Fibroblast of skin of left quadriceps (primary cell): ENCODE measurements at places on chromosomes 7 and 10.

GRCh38 chr10:7579681-7580080 lies 87.1 kb downstream of the ITIH5 start:
- DNase-seq, result no peak

- no peak for DNase-seq
Measured at GRCh38 chr7:130982160-130982638, 248.2 kb upstream of the KLF14 start.

- DNase-seq, result no peak
Measured at GRCh38 chr7:148230296-148230695, 360.3 kb upstream of the C7orf33 start.

DNA sequence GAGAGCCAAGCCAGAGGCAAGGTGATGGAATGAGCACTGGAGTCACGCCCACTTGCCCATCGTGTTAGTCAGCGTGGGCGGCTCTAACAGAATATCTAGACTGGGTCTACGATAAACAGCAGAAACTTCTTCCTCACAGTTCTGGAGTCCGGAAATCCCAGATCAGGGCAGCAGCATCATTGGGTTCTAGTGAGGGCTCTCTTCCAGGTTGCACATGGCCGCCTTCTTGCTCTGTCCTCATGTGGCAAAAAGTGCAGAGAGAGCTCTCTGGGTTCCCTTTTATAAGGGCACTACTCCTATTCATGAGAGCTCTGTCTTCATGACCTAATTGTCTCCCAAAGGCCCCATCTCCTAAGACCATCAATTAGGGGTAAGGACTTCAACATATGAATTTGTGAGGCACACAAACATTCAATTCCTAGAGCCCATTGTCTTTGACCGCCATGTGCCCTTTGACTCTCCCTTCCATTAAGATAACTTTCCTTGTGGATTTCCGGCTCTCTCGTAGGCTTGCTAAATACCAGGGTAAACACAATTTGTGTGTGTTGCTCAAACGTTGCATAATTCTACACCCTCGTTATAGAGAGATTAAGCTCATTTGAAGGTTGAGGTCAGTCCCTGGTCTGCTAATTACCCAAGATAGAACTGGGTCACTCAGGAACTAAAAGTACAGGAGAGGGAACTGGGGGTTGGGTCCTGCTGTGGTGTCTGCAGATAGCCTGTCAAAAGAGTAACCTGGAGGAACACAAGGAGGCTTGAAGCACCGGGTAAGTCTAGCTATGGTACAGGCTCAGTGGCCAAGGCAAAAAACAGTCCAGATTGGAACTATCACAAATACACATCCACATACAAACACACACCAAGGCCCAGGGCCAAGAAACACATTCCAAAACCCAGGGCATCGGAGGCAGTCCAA lies 28.7 kb upstream of the USP6NL start:
- DNase-seq, result no peak

GRCh38 chr7:92359801-92360200 lies 87.5 kb upstream of the GATAD1 start:
- DNase-seq, result peak; percentile 40

GRCh38 chr7:10121631-10122030 lies 852.0 kb upstream of the PHF14 start:
- no peak for DNase-seq

- DNase-seq, result no peak
Measured at GRCh38 chr10:58030208-58030607, 237.5 kb downstream of the IPMK start.

- DNase-seq, result no peak
Measured at GRCh38 chr10:1567742-1568495, 169.4 kb downstream of the ADARB2 start.

GRCh38 chr10:125093974-125094705 lies 66.2 kb downstream of the CTBP2 start:
- no peak for DNase-seq

DNA sequence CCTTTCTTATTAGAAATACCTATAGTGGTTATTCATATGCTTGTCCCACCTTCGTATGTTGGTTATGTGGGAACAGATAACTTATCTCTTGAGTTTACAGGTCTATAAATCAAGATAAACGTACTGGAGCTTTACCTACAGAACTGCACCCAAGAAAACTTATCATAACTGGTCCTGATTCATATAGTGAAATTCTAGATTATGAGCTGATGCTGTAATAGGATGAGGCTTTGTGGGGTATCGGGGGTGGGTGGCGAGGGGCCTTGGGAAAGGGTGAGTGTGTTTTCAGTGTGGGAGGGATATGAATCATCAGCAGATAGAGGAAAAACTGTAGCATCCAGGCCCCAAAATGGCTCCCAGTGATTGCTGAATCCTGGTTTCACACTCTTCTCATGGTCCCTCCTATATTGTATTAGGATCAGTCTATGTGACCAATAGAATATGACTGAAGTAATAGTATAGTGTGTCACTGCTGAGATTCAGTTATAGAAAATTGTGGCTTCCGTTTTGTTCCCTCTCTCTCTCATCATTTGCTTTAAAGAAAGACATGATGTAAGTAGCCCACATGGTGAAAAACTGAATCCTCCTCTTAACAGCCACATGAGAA lies 706.8 kb upstream of the LRRTM3 start:
- DNase-seq, result no peak

DNA sequence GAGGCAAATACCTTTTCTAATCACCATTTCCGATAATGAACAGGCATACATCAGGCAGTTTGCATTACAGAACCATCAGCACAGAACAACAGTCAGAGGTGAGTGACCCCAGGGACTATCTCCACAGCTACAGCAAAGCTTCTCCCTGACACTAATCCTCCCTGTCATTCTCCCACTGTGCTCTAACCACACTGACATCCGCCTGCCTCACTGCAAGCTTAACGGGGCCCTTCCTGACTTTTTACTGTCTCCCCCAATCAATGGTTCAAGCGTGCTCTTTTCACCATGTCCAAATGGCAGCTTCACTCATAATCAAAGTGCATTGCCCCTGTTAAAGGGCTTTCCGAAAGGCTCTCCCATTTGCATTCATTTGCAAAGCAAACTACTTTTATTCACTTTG lies 196.3 kb downstream of the DNAJC1 start:
- DNase-seq, result no peak
